ENCODE measurements at places on chromosomes 5 and 9.

DNA sequence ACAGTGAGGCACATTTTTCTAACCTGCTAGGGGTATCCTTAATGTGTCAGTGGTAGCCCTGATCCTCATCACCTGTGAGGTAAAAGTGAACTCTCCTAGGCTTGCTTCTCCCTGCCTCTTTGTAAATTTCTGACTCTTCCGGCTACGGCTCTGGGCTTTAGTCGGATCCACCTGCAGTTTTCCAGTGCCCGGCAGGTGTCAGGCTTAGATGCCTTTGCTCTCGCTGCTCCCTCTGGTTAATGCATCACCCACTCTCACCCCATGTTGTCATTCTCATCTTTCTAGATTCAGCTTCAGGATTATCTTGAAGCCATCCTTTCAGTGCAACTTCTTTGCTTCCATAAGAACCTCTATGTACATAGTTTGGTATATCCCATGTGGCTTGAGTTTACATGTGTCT is 3.6 kb downstream of the CEP78 start:
- DNase-seq = no peak

GRCh38 chr9:104604801-104605200 is 626 bp downstream of the OR13C2 start:
- DNase-seq = no peak

DNA sequence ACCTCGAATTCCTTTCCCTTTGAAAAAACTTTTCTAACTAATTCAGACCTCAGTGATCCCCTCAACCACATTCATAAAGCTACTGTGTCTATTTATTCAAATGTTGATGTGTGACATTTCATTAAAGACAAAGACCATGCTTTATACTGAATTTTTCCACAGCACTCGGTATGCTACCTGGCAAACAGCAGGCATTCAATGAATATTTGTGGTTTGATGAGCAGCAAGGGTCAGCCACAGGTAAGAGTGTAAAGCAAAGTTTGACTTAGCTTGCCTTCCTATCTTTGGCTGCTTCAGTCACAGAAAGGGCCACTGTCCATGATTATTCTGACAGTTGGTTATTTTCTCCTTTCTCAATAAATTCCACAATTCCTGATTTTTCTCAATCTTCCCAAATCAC is 5.1 kb upstream of the CDC42SE2 start:
- DNase-seq = no peak

- DNase-seq = no peak
Observed at GRCh38 chr5:135643881-135644766, 65.3 kb upstream of the CXCL14 start.

GRCh38 chr5:51559921-51560658 is 176.8 kb downstream of the ISL1 start:
- DNase-seq = no peak

- no peak for DNase-seq
Observed at GRCh38 chr9:82565188-82565969, 497.6 kb downstream of the RASEF start.

DNA sequence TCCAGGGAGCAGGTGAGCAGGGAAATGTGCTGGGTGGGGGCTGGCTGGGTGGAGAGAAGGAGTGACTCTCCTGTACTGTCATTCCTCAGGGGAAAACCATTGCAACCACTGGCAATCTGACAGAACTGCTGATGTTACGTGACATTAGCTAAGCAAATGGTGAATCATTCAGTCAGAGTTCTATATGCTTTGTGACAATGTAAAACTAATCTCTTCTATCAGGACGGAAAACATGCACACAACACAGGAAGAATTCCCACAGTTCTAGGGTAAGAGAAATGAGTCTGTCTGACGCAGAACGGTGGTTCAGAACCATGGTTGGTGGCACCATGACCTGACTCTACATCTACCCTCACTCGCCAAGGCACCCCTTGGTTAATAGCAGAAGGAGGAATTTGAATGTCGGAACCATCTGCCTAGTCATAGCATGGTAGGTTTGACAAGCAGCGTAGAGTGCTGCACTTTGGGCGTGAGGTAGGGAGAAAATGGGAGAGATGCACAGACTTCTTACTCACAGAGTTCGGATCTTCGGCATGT is 243.6 kb upstream of the PANK3 start:
- DNase-seq = no peak

DNA sequence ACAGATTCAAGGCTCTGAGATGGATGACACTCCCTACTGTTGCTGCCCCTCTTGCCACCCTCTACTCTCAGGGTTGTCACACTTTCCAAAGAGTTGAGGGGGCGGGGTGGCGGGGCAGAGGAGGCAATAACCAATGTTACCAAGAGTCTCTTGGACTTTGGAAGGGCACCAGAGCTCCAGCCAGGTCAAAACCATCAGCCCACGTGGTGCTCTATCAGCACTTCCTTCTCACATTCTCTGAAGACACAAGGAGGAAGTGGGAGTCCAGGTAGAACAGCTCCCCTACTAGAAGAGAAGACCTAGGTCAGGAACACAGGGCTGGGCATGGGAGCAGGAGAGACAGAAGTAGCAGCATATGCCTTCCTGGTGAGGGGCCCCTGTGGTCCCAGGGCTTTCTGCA is 33.0 kb upstream of the PIK3R1 start:
- DNase-seq = no peak

DNA sequence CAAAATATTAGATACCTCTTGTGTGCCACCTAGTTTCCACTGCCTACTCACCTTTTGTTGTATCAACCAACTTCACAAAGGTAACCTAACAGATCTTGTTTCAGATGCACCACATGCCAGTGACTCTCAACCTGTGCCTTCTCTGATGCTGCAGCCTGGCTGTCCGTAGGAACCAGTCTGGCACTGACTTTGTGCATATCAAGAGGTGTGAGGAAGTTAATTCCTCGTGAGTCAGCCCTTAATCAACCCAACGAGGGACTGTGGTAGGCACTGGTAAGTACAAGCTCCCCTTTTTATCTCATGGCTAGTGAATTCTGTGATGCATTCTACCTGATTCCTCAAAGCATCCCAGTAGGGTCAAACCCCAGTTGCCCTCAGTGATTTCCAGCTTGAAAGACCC is 215.4 kb upstream of the CTNND2 start:
- no peak for DNase-seq

GRCh38 chr9:136105398-136106135 is 10.5 kb upstream of the NACC2 start:
- DNase-seq = no peak

DNA sequence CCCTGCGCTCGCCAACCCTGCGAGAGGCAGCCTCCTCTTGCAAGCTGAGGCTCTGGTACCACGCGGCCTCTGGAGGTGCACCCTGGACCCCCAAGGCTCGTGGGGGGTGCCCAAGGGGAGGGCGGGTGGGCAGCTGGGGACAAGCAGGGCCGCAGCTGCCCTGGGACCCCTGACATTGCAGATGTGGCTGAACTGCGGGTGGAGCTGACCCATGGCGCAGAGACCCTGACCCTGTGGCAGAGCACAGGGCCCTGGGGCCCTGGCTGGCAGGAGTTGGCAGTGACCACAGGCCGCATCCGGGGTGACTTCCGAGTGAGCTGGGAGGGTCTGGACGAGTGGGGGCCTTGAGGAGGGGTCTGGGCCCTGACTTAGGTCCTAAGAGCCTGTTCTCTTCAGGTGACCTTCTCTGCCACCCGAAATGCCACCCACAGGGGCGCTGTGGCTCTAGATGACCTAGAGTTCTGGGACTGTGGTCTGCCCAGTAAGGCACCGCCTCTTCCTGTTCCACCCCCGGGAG is 1.5 kb downstream of the MAMDC4 start:
- no peak for DNase-seq

GRCh38 chr9:6733831-6734230 is 23.9 kb upstream of the KDM4C start:
- DNase-seq = no peak

DNA sequence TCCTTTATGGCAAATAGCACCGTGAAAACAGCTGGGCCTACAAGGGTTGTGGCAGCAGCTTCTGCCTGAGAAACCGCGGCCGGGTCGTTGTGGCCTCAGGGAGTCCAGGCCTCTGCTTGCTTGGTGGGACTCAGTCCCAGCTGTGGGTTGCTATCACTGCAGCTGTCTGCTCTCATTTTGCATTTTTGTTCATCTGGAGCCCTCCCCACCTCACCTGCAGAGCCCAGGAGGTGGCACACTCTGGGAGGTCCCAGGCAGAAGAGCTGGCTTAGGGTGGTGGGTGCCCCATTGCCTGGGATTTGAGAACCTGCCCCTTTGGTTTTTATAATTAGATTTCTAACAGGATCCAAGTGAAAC is 138.4 kb downstream of the GADD45G start:
- no peak for DNase-seq

DNA sequence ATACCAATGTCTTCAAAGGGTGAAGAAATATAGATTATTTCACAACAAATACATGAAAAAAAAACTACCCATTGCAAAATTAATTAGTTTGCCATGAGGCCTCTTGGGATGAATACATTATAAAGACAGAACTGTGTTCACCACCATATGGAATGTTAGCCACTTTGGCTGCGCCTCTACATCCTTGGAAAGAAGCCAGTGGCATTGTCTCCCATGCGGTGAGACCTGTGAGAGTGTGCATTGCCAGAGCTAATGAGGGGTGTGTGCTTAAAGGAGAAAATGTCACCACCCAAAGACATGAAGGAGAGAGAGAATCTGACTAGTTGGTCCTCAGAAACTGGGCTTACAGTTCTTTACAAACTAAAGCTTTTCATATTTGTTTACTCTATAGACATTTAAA is 110.6 kb downstream of the PLPPR1 start:
- no peak for DNase-seq

DNA sequence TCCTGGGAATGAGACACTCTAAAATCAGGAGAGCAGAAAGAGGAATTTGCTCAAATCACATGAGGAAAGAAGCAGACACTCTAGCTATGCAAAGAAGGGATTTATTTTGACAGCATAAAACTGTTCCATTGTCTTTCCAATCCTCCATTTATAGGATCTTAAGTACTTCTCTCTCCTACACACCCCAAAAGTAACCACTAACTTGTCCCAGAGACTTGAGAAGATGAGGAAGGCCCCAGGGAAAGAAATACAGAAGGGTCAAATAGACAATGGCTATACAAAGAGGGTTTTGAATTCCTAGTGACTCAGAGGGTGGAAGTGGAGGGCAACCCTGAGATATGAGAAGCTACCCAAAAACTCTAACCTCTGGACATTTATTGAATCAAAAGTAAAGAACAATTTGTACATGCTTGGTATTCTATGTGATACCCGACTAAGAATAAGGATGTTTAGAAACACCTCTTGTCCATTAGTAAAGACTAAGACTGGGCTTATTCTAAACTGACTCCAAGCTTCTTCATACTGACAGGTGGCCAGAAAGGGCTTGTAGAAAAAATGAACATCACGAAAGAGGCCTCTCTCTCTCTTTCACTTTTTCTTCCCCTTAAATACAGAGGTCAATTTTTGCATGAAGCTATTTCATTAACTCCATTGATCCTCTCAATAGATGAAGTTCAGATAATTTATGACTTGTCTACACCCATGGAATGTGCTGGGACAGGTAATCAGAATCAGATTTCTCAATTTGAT is 20.6 kb downstream of the DMAC1 start:
- no peak for DNase-seq

All from stimulated activated CD4-positive, alpha-beta T cell treated with anti-CD3 and anti-CD28 coated beads, TNF-alpha, amount 100 ng/mL, for 4 hours (primary cell).